ELR (cell line): ENCODE measurements at places on chromosomes 2 and 18.
A peak's percentile ranks its signal among the peaks of the same experiment; 100 is the strongest.

DNA sequence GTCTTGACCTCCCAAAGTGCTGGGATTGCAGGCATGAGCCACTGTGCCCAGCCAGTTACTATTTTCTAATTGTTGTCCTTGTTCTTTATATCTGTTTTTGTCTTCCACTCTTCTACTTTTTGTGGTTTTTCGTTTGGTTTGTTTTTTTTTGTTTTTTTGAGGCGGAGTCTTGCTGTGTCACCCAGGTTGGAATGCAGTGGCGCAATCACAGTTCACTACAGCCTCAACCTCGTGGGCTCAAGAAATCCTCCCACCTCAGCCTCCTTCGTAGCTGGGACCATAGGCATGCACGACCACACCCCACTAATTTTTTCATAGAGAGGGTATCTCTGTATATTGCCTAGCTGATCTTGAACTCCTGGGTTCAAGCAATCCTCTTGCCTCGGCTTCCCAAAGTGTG is 100.7 kb downstream of the EHBP1 start:
- peak; percentile 44 for DNase-seq

- DNase-seq, result no peak
Observed at GRCh38 chr18:21270453-21270852, 28.4 kb downstream of the GREB1L start.

DNA sequence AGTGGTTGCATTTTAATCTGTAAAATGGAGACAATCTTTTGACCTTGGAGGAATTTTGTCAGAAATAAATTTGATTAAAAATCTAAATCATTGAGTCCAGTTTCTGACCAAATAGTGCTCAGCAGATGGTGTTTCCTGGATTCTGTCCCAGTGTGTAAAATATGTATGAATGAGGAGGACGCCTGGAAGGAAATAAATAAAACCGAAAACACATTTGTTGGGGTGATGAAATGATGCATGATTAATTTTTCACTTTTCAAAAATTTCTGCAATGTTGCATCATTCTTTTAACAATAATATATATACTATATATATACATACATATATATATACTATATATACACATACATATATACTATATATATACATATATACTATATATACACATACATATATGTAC is 261.1 kb upstream of the TRIB2 start:
- no peak for DNase-seq

DNA sequence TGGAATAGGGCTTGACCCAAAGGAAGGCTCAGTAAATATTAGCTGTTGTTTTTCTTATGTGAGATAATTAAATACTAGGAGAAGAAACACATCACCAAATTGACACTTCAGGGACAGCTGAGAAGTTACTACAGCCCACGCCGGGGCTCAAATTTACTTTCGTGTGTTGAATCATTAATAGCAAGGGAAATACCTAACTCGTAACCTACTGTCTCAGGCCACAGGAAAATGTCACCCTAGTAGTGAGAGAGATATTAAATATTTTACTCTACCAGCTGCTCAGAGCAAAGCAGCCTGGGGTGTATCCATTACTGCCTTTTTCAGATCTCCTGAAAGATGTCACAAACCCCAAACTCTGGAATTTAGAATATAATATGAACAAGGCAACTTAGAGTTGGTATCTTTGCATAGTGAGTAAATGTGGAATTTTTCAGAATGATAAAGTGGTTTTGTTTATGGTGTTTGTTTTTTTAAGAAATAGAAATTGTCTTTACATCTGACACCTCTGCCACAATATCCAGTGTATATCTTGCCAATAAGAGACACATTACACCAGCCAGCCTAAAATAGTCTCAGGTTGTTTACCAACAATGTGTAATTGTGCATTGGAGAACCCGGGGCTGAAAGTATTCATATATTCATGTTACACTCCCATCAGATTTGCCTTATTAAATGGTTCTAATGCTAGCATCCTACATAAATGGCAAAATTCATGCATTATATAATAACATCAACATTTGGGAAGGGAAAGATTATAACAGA is 48.4 kb downstream of the ATP8B1 start:
- no peak for DNase-seq

- peak; percentile 54 for DNase-seq
Observed at GRCh38 chr2:30127016-30127893, 19.6 kb upstream of the YPEL5 start.

DNA sequence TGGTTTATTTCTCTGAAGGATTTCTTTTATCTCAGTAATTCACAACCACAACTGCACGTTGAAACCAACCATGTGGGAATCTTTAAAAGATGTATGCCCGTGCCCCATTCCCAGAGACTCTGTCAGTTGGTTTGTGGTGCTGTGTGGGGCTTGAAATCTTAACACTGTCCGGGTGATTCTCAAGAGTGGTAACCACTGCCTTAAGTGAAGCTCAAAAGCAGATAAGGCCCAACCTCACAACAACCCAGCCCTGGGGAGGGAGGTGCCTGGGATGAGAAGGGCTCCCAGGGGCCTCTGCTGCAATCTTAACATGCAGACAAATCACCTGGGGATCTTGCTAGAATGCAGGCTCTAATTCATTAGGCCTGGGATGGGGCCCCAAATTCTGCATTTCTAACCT is 13.4 kb downstream of the AOX1 start:
- DNase-seq, result no peak

DNA sequence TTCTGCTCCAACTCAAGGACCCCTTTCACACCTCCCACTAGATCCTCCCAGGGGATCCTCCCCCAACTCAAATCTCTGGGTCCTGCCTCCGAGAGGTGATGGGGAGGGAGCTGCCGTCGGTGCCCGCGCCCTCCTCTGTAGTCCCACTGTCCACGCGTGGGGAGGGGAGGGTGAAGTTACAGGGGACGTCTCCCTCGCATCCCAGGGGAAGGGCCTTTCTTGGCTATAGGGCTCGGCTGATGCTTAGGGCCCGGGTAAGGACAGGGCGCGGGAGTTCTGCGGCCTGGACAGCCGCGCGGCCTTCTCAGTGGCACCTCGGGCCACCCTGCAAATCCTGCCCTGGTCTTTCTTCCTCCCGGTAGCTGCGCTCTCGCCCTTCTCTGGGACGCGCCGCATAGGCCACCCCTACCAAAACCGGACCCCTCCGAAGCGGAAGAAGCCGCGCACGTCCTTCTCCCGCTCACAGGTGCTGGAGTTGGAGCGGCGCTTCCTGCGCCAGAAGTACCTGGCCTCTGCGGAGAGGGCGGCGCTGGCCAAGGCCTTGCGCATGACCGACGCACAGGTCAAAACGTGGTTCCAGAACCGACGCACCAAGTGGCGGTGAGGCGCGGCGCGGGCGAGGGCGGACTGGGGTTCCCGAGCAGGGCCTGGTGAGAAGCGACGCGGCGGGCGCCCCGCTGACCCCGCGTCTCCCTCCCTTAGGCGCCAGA is 1.2 kb downstream of the TLX2 start:
- DNase-seq, result no peak

- no peak for DNase-seq
Observed at GRCh38 chr18:74114116-74114515, 33.5 kb downstream of the FBXO15 start.

DNA sequence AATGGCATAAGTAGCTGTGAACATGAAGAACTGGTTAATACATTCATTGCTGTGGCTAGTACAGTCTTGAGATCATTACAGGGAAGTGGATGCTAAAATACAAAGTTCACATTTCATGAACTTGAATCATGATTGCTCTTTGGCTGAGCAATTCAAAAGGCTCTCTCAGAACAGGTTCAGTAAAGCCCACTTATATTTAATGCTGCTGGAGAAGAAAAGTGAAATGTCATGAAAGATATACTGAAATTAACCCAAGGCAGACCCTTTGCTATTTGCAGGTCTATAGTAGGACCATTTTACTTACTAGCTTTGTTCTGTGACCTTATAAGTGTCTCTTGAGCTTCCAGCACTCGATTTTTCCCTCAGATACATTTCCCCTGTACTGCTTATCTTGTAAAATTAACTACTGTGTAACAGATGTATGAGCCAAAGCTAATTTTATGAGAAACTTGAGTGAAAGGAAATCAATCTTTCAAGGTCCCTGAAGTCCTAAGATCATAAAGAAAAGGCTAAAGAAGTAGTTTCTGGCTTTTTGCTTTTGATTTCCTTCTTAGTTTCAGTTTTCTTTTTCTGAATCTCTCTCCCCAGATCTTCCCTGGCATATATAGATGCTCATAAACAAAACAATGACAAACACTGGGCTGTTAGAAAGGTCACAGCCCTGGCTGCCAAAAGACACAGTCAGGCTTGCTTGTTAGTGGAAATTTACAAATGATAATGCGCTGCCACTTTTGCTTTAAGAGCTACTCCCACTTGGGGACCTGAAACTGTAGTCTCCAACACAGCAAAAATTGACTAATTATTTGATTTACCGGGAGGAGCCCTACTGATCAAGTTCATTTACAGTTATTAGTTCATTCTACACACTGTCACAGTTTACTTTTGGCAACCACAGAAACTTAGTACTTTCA is 132.7 kb upstream of the XPO1 start:
- peak; percentile 70 for DNase-seq

DNA sequence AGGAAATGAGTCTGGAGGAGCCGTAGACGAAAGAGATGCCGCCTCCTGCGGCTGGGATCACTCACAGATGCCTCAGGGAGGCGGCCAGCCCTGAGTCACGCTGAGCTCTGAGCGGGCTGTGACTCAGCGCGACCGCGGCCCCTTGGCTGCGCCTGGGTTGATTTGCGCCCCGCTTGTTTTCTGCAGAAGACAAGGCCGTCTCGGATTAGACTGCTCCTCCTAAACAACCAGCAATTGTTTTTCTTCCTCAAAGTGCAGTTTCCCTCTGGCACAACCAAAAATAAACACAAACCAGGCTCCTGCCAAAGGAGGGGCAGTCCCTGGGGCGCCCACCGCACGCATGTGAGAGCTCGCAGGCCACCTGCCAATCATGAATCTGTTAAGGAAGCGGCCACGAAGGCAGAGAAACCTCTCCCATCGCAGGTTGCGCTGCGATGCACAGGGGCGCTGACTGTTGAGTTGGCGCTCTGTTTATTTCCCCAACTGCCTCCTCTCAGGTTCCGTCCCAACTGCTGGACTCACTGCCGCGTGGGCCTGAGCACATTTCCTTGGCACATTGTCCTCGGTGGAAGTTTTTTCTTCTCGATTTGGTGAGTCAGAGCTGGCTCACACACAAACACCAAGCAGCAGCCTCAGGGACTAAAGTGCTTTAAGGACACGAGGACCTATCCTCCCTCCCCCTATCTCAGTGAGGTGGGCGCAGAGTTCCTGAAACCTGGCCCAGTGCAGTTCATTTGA is 85.2 kb upstream of the NDUFV2 start:
- DNase-seq, result peak; percentile 97

DNA sequence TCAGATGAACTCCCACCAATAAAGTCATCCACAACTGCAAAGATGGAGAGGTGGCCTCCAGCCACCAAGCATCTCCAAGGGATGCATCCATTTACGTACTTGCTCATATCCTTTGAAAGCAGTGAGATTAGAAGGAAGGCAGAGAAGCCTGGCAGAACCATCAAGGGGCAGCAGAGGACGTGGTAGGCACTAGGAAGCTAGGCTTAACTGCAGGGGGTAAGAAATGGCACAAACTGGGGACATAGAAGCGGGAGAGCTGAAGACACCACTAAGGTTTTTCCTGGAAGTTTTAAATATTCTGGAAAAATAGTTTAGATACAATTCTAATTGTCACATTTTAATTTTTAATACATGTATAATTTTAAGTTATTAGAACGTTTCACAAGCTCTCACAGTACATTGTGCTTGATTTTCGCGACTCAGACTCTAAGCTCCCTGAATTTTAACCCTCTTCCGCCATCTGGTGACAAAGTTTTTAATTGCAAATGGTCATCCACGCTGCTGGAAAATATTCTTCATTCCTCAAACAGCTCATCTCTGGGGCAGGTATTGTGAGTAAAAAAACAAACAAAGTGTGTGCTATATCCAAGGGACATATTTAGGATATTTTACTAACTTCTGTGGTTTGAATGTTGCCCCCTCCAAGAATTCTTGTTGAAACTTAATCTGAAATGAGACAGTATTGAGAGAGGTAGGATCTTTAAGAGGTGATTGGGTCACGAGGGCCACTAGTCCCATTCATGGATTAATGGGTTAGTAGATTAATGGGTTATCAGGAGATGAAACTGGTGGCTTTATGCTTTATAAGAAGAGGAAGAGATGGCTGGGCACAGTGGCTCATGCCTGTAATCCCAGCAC is 1.6 kb upstream of the PSTPIP2 start:
- peak; percentile 79 for DNase-seq

GRCh38 chr2:101114268-101114783 is 36.9 kb downstream of the TBC1D8 start:
- DNase-seq, result no peak

DNA sequence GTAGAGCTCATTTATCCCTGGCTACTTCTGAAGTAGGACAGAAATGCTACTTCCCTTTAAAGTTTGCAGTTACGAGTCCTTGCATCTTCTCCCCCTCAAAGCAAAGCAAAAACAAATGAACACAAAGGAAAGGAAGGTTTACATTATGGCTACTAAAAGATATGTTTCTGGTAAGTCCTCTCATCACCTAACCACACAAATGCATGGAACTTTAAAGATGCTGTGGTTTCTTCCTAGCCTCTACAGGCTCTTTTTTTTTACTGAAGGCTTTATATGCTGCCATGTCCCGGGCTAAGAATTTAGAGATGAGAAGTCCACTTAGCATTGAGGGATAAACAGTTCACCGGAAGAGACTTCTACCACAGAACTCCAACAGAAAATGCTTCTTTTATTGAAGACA is 291.2 kb downstream of the SS18 start:
- DNase-seq, result no peak

DNA sequence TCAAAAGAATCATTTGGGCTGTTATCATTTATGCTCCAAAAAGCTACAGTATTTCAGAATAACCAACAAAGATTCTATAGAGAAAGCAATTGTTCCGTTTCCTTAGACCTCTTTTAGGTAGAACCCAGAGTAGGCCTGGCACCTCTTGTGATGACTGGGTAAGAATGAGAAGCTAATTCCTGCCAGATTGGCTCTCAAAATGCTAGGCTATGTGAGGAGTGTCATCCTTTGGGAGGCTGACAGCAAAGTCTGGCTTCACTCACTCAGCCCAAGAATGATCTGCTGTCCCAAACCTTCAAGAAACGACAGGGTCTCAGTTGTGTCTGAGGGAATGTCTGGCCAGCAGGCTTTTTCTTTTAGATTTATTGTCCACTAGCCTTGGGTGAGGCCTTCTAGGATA is 4.5 kb downstream of the CERS6 start:
- DNase-seq, result no peak

DNA sequence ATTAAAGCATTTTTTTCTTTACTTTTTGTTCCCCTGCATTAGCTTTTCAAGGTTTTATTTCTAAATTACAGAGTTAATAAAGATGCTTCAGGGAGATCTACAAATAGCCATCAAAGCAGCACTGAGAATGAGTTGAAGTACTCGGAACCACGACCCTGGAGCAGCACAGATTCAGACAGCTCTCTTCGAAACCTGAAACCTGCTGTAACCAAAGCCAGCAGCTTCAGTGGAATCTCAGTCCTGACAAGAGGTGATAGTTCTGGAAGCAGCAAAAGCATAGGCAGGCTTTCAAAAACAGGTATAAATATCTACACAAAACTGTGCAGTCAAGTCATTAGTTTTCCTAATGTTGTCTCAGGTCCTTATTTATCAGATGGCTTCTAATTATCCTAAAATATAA is 102.8 kb upstream of the UBXN4 start:
- DNase-seq, result no peak
